ENCODE measurements at places on chromosomes 5 and 9. TPM values are rescaled to one million over a fixed set of nuclear protein-coding genes. Genes with fewer than 3 reads are reported as not detected.
A peak's percentile ranks its signal among the peaks of the same experiment; 100 is the strongest.

HAVCR2 gene
- 1.3 TPM for total RNA-seq

TMEFF1 gene
- not detected for total RNA-seq

DDX4 gene
- not detected for total RNA-seq

MYMK gene
- not detected for total RNA-seq

PGM5 gene
- total RNA-seq = 48.6 TPM

LEAP2 gene
- total RNA-seq = 7.7 TPM

IRX1 gene
- total RNA-seq = not detected

CD14 gene
- 48.3 TPM for total RNA-seq

FCN2 gene
- not detected for total RNA-seq

ADAMTS6 gene
- total RNA-seq = 0.77 TPM

DNA sequence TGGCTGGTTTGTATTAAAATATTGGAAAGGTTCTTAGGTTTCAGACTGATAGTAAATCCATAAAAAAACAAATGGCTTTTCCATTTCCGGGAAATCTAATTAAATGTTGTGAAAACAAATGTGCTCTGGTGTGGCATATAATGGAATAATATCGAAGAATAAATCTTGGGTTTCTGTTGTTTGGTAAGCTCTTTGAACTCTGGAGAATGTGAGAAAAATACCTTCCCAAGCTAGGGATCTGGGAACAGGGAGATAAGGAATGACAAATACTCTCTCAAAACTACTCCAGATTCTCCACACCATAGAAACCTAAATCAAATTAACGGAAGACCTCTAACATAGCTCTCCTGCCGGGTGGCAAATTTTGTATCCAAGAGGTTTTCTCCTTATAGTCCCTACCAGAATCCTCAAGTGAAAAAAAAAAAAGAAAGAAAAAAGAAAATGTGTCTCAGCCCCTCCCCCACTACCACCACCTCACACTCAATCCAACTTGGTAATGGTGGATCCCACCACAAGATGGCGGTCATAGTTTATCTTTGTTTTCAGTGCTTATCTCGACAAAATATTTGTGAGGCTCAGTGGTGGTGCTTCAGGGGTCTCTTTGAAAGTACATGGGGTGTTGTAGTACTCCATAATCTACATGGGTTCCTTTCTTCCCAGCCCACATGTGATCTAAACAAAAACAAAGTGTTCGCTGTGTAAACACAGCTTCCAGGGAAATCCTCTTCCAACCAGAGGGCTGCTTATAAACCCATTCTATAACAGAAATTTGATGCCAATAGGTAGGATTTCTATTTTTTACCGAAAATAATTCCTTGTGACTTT, 54.5 kb upstream of the FST start:
- peak; percentile 37 for DNase-seq

GRCh38 chr9:21414220-21414940, 5.5 kb downstream of the IFNA8 start:
- DNase-seq = no peak

DNA sequence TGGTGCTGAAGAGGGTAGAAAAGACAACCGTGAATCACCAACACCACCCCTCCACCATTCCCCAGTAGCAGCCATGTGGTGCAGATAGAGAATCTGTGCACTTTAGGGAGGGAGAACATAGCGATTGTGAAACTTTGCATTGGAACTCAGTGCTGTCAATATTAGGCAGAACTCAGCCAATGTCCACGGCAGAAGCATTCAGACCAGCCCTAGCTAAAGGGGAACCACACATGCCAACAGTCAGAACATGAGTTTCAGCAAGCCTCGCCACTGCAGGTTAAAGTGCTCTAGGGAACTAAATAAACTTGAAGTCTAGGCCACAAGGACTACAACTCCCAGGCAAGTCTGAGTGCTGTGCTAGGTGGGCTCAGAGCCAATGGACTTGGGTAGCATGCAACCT, 38.5 kb upstream of the DEPDC1B start:
- no peak for DNase-seq

- no peak for DNase-seq
Observed at GRCh38 chr9:131593091-131593820, 47.9 kb downstream of the PRRT1B start.

DNA sequence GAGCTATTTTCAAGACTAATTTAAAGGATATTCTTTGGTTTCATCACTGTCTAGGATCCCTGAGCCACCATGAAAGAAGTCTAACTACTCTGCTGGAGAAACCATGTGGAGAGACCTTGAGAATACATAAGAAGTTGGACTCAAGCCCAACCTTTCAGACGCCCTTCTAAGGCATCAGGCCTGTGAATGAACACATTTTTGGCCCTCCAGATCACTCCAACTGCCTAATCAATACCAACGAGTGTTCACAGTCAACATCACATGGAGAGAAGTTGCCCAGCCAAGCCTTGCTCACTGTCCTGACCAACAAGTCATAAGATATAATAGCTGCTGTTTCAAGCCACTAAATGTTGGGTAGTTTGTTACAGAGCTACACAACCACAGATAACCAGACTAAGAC, 100.7 kb downstream of the EPB41L4A start:
- DNase-seq = no peak

GRCh38 chr9:110545705-110546104, 33.8 kb downstream of the SVEP1 start:
- no peak for DNase-seq

- no peak for DNase-seq
Observed at GRCh38 chr9:33106827-33107621, 30.6 kb upstream of the SMU1 start.

- DNase-seq = no peak
Observed at GRCh38 chr5:116766470-116766947, 191.9 kb upstream of the SEMA6A start.

DNA sequence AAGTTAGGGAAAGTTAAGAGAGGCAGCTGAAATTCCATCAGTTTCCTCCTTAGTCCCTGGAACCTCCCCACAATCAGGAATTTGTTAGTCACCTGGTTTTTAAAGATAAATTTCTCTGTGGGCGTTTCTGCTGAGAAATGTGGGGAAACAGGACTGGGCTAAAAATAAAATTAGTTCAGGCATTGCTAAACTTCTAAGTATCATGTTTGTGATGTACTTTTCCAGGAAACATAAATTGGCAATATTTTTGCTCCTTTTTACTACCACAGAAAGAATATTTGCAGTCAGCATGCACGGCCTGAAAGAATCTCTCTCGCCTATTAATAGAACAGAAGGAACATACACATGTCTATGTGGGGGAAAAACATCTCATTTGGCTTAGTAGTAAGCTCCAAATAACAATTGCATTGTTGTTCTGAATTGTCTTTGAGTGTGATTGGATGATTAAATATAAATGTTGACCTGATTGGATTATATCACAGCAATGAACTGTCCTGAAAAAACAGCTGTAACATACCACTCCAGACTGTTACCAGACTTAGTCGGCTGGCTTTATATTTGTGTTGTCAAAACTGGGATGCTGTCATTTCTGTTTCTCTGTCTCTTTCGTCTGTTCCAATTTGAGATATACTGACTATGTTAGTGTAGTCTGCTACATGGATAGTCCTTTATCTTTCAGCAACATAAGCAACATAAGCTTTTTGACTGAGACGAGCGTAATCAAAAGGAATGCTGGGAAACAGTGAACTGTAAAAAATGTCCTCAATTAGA, 12.9 kb downstream of the TJP2 start:
- DNase-seq = no peak

GRCh38 chr9:72254901-72255545, 105.8 kb downstream of the GDA start:
- DNase-seq = no peak

DNA sequence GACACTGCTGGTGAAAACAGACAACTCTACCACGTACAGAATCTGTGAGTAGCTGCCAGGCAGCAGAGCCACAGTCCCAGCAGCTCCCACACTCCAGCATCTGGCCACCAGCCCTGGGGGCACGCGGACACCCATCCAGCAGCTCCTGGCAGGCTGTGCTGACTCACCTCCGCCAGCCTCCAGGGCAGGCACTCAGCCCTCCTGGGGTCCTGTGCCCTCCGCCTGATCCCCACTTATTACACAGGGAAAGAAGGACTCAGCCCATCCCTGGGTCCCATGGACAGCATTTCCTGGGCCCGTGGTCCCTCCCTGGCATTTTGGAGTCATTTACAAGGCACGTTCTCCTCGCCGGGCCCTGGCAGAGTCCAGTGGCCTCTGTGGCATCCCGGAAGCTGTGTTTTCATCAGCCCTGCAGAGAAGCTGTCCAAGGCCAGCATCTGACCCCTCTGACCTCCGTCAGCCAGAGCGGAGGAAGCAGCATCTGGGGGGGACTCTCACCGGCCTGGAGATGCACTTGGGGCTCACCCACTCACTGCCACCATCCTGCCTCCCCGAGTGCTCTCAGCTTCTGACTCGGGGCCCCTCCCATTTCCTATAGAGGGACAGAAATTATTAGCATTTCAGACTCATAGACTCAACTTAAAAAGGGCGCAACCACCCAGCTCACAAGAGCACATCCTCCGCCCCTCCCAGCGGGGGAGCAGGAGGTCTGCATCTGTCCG, 21.6 kb downstream of the PAEP start:
- DNase-seq = no peak

DNA sequence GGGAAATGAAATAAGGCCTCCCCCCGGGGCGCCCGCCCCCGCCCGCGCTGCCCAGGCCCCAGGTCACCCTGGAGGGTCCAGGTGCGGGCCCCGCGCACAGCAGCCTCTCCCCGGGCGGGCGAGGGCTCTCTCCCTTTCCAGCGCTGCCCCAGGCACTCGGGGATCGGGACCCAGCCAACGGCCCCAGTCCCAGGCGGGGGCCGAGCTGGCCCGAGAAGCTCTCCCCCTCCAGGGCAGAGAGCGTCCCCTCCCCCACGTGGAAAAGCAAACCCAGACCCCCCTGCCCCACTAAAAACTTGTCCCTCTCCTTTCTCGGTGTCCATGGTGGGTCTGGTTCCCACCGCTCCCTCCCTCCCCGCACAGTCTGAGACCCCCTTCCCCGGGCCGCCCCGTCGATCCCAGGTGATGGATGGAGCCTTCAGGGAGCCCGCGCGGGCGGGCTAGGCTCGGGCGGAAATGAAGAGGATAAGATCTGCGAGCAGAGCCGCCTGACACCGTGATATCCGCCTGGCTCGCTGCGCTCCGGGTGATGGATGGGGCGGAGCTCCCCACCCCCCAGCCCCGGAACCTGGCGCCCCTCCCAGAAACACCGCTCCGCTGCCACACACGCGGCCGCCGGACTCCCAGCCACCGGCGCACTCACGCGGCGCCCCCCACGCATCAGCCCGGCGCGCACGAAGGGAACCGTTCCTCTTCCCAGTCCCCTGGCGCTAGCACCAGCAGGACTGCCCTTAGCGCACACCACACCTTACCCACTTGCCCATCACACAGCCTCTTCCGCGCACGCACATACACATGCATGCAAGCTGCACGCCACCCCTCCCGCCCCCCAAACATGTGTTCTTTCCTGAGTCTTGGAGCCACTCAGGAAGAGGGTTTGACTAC, 81.7 kb upstream of the ZBTB43 start:
- DNase-seq = peak; percentile 50

DNA sequence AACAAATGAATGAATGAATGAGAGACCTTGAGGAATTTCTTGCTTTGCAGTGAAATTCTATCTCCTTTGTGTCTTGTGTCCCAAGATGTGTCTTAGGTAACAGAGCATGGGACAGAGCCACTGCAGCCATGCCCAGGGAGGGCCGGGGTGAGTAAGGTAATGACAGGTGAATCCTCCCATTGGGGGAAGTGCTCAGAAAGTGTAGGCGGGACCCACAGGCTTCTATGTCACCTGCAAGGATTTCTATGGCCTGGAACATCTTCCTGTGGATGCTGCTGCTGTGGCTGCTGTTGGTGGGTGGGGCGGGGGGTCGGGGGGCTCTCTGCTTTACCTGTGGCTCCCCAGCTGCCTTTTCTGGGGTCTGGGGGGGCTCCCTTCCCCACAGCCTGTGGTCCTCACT, 133.6 kb upstream of the IER5L start:
- no peak for DNase-seq

- DNase-seq = no peak
Observed at GRCh38 chr9:135248111-135248510, 160.6 kb downstream of the OLFM1 start.

DNA sequence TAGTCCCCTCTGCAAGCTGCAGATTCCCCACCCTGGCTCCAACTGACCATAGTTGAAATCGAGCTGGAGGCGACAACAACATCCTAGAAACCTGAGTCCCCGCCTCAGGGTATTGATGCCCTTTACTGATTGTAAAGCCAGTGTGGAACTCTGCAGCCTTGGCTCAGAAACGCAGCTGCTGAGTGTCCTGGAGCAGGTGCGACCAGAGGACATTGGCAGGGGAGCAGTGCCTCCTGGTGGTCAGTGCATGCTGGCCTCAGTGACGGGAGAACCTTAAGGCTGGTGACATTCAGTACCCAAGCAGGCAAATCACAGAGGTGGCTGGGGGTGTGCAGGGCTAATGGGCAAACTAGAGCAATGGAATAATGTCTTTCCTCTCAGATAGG, 20.4 kb upstream of the ZNF354B start:
- peak; percentile 62 for DNase-seq

- no peak for DNase-seq
Observed at GRCh38 chr9:91567642-91568274, 144.1 kb upstream of the NFIL3 start.

- DNase-seq = no peak
Observed at GRCh38 chr5:24817966-24818365, 173.2 kb upstream of the CDH10 start.

- DNase-seq = no peak
Observed at GRCh38 chr5:158234323-158235158, 375.6 kb upstream of the CLINT1 start.

DNA sequence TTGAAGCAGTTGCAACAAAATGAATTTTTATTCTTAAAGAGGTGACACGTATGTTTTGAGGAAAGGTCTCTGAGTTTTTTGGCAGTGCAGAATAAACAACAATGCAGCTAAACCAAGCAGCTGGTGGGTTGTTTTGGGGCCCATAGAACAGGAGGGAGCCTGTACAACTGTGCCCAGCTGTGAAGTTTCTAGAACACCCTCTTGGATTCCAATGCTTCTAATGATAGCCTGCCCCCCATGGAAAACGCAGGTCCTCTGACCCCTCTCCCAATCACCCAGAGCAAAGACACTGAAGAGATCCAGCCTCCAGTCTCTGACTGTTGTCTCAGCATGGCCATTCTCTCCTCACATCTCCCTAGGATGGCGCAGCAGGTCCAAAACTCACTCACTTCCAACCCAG, 150.9 kb downstream of the MARCHF11 start:
- no peak for DNase-seq

DNA sequence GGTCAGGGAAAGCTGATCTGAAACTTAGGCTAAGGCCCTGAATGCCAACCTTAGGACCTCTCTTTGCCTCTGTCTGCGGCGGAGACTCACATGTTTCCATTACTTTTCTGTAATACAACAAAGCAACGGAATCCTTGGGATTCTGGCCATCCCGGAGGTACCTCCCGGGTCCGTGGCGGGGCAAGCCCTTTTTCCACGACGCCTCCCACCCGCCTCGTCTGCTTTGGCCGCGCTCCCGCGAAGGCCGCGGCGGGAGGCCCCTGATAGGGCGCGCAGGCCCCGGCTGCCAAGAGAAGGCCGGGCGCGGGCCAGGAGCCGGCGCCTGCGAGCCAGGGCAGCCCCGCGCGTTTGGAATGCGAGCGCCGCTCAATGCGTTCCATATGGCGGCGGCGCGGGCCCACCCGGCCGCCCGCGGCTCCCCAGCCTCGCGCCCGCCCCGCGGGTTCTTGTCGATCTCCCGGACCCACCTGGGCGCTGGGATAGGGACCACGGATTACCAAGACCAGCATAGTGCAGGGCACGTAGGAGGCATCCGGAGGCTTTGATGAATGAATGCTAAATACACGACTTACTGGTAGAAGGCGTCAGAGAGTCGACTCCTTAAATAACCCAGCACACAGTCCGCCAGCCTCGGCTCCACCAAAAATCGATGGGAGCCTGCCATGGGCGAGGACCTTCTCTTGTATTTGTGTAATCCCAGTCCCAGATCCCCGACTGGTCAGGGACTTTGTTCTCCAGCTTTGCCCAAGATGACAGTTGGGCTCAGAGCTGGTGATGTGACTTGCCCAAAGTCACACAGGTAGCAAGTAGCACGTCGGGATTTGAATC, 17.5 kb upstream of the PHF19 start:
- no peak for DNase-seq
